Myocyte (in vitro differentiated cells): ENCODE measurements at places on chromosomes 1 and 21. TPM values are rescaled to one million over a fixed set of nuclear protein-coding genes. Genes with fewer than 3 reads are reported as not detected.

The SYT14 gene
- 6.8 and 11.3 TPM in 2 replicates for total RNA-seq

The NKAIN1 gene
- total RNA-seq, result 0.05 and 0.13 TPM in 2 replicates

The PRKAA2 gene
- 9.1 and 10.5 TPM in 2 replicates for total RNA-seq

- no peak for DNase-seq
These were observed 155.6 kb upstream of the ZNF648 start for GRCh38 chr1:182217071-182217470.

GRCh38 chr1:165375623-165376022 is 19.1 kb upstream of the LMX1A start:
- DNase-seq, result no peak

DNA sequence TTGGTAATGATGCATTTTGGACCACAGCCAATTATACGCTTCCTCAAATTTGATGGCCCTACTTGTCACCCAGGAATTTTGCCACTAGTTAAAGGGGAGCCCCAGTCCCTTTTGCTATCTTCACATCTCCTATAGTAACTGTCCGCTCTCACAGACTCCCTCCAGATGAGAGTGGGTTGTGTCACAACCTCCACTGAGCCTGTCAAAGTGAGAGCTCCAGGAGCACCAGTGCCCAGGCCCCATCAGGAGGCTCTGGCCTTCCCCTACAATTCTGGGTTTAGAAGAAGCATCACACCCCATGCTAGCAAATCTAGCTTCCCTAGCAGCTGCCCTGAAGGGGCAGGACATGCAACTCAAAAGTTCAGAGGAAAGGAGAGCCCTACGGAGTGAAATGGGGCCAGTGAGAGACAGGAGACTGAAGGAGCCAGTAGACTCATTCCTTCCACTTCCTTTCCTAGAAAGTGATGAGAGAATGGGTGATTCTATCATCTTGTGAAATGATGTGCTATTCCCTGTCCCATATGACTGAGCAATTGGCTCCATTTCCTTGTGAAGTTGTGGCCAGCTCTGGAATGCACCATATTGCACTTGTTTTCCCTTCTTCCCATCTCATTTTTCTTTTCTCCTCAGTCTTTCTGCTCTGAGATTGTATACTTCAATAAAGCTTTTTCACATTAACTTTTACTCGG is 541.3 kb downstream of the DPYD start:
- no peak for DNase-seq

The ARHGEF2 gene
- 361 and 478 TPM in 2 replicates for total RNA-seq

- no peak for DNase-seq
These were observed 136.9 kb upstream of the L1TD1 start for GRCh38 chr1:62057641-62058290.

The CTSE gene
- total RNA-seq, result not detected in 2 replicates

DNA sequence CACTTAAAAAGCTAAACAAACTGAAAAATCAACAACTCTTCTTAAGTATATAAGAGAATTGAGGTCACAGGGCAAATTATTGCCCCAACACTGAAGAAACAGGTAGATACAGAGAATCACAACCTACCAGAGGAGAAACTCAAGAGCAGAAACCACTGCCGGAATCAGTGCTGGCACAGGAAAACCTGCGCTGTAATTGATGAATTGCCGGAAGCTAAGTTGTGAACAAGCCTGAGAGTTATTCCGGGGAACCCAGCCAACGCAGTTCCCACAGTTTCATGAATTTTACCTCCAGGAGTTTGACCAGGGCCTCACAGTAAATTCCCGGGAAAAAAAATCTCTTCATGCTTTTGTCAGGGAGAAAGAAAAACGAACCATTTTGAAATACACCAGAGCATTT is 657.1 kb upstream of the BRINP3 start:
- no peak for DNase-seq

The HNRNPU gene
- 214 and 222 TPM in 2 replicates for total RNA-seq

DNA sequence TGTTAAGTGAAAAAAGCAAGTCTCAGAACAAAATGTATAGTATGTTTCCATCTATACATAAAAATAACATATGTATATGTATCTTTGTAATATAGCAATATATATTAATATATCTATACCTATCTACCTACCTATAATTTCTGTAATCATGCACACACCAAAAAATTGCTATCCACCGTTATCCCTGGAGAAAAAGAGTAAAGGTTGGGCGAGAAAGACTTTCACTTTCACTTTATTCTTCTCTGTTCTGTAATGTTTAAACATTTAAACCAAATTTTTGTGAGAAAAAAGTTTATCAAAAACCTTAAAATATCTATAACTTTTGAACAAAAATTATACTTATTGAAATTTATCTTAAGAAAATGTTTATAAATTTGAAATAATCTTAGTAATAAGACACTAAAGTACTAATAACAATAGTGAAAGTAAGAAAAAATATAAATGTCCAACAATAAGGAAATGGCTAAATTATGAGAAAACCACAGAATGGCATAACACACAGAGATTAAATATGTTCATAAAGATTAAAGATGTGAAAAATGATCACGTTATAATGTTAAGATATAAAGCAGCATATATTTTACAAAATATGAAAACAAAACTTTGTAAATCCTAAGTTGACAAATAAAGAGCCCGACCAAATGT is 74.0 kb upstream of the LRRC53 start:
- peak; percentile 6 for DNase-seq

The SYDE2 gene
- 6.8 and 7.6 TPM in 2 replicates for total RNA-seq

- DNase-seq, result no peak
These were observed 92.1 kb downstream of the TGFBR3 start for GRCh38 chr1:91793877-91794276.

The CACHD1 gene
- total RNA-seq, result not detected in 2 replicates

DNA sequence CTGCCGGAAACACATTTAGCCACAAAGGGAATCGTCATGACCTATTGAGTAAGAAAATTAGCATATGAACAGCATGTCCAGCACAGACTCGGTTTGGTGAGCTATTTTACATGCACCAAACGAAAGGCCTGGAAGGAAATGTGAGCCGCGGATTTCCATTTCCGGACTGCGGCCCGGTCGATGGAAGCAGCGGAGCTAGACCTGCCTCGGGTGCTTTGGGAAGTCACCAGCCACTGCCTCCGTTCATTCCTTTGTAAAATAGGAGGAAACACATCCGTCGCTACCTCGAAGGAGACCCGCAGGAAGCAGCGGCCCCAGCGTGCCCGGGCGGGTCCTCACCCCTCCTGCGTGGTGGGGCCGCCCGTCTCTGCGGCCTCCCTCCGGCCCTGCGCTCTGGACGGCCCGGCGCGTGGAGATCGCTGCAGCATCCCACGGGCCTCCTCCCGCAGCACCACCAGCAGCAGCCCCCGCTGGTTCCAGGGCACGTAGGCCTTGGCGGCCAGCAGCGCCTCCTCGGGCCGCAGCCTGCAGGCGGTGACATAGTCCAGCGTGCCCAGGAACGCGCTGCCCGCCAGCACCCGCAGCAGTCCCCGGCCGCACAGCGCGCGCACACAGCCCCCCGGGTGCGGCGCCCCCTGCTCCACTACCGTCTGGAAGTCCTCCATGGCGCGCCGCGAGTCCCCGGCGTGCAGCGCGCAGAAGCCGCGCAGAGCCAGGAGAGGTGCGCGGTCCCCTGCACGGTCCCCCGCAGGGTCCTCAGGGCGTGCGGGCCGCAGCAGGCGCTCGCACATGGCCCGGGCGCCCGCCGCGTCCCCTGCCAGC is 12.1 kb downstream of the TTC34 start:
- DNase-seq, result no peak

The HMGCS2 gene
- not detected in 2 replicates for total RNA-seq

GRCh38 chr1:235910357-235911299 is 43.9 kb upstream of the LYST start:
- peak; percentile 96 for DNase-seq

The C1orf87 gene
- 0.35 and 0.36 TPM in 2 replicates for total RNA-seq

DNA sequence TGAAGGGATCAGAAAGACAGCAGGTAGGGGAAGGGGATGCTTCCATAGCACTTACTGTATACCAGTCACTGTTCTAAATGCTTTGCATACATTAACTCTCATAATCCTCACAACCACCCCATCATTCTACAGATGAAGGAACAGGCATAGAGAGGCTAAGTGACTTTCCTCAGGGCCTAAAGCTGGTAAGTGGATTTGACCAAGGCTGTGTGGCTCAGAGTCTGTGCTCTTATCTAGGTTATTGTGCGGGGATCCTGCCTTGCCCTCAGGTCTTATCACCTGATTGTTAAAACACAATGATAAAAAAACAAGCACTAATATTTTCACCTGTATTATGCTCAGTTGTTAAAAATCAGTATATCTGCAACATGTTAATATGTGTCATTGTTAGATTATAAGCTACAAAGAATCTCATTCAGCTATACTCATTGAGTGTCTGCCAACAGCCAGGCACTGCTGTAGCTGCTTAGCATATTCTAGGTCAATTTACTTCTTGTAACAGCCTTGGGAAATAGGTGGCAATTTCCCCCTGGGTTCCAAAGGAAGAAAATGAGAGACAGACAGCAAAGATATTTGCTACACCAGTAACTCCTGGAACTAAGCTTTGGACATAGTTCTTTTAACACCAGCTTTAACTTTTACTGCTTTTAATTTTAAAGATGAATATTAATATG is 38.6 kb upstream of the RBM15 start:
- no peak for DNase-seq

GRCh38 chr1:30318864-30319718 is 404.3 kb downstream of the MATN1 start:
- DNase-seq, result no peak

DNA sequence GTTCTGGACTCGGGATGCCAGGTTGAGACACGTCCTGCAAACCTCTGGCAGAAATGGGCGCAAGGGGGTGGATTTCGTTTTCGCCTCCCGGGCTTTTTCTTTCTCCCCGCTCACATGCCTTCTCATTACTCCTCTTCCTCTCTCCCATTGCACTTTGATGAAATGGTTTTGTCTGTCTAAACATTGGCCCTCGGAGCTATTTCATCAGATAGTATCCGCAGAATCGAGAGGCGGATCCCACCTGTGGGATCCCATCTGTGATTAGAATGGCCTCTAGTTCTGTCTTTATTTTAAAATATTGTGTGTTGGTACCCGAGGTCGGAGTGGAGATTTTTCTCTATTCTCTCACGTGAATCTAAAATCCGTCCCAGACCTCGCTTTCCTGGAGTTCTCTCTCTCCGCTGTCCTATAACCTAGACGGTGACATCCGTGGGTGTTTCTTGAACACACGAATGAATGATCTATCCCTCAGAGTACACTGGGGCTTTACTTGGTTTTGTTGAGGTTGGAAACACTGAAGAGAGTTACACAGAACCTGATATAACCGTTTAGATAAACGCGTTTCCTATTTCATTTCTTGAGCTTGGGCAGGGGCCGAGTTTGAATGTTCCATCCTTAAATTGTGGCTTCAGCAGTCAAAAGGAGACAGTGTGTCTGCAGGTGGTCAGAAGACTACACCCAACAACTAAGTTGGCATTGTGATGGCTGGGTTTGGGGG is 2.0 kb downstream of the EDARADD start:
- DNase-seq, result no peak
